ENCODE measurements at places on chromosomes 13 and 19.

DNA sequence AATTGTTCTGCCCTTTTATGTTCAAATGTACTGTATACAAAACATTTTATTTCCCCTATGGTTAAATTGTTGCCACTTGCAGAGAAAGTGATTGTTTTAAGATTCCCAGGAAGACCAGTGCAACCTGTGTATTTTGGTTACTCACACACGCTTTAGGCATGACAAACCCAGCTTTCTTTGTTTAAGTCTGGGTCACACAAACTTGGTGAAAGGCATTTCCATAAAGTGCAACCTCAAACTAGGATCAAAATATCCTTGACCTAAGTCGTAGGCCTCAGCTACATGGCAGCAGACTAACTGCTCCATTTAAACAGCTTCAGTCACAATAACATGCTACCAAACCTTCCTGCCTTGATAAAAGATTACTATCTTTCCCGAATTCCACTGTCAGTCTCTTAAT, 639.0 kb upstream of the PRR20A start:
- no peak for DNase-seq

GRCh38 chr13:23622985-23623384, 52.8 kb downstream of the TNFRSF19 start:
- no peak for DNase-seq

DNA sequence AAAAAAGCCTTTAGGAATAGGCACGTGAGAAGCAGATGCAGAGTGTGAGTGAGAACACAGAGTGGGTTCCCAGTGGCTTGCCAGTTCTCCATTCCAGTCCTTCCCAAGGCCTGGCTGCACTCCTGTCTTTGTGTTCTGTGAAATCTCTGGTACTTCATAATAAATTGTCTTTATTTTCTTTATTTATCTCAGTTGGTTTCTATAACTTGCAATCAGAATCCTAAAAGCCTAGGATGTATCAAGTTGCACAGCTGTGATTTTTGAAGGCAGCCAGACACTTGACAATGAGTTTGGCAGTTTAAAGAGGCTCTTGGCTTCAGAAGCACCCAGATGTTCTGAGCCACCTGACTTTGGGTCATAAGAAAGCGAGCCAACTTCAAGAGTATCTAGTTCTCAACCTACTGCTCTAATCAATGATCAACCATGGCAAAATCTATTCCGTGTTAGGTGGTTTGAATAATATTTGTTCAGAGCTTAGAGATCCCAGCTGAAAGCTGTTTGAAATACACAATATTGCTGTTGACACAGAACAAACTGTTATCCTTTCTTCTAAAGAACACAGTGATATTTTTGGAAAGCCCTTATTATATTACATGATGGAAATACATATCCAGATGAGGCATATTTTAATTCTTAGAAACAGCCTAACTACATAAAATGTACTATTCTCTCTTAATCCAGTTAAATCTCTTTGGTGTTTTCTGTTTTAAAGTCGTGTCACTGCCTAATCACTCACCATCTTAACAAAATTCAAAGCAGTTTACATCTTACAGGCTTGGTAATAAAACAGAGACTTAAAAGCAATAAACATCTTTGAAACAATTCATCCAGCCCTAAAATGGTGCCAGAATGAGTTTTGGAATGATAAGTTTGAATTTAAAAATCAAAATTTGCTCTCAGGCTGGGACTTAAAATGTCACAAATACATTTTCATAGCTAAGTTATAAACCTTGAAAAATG, 483.0 kb upstream of the NBEA start:
- no peak for DNase-seq

- DNase-seq: no peak
Measured at GRCh38 chr19:49940482-49940791, 11.1 kb upstream of the NUP62 start.
